ENCODE measurements at places on chromosomes 7 and 10. TPM values are rescaled to one million over a fixed set of nuclear protein-coding genes. Genes with fewer than 3 reads are reported as not detected.

- H3K36me3 ChIP-seq = no peaks in the 10 kb centered on the region
- H3K27ac ChIP-seq = no peak overlapping the region
- no peaks in the 10 kb centered on the region for H3K4me1 ChIP-seq
- no peak for DNase-seq
Observed at GRCh38 chr10:7563368-7563767, 103.4 kb downstream of the ITIH5 start.

- H3K4me3 ChIP-seq = no peak overlapping the region
- no peaks in the 10 kb centered on the region for H3K27me3 ChIP-seq
- no peaks in the 10 kb centered on the region for H3K4me1 ChIP-seq
- no peak for DNase-seq
- H3K36me3 ChIP-seq = no peaks in the 10 kb centered on the region
- no peak overlapping the region for H3K27ac ChIP-seq
Observed at GRCh38 chr7:129089521-129090212, 34.8 kb upstream of the TNPO3 start.

DNA sequence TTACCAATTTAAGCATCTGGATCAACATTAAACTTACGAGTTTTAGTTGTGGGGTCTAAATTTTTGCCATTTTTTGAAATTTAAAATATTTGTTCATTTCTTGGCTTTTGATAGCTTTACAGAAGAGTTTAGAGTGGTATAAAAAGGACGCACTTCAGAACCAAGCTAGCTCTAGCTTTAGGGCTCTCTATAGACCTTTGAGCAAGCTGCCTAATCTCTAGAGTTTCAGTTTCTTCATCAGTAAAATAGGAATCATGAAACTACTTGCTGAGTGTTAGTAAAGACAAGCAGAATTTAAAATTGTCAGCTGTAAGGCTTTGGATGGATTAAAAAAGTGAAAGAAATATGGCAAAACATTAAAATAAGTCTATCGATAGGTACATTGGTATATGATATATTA is 266.5 kb downstream of the IPMK start:
- no peaks in the 10 kb centered on the region for H3K4me1 ChIP-seq
- DNase-seq = no peak
- no peak overlapping the region for H3K27ac ChIP-seq
- H3K36me3 ChIP-seq = no peaks in the 10 kb centered on the region
- no peak overlapping the region for H3K4me3 ChIP-seq

DNA sequence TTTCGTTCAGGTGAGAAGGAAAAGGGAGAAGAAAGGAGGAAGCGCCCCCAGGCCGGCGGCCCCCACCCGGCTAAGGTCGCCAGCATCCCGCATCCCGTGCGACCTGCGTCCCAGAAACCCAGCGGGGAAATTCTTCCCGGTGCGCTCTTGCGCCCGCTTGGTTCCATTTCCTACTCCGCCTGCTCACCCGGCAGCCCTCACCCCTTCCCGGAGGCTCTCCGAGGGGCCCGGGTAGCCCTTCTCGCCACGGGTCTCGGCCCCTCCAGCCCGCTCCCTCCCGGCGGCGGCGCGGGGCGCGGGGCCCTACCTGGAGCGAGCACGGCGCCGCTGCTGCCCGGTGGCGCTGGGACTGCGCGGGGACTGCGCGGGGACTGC is at the start of gene PRKCQ:
PRKCQ (minus strand) TSS at position 373 of the 375 bp plus-strand sequence. CDS start 65,141 bp downstream, outside the sequence.
- H3K27ac ChIP-seq = peak within 1 kb of the TSS; percentile 86
- H3K27me3 ChIP-seq = no peaks in the 10 kb centered on the region
- H3K4me1 ChIP-seq = peaks cover 26% of the 10 kb centered on the region
- peak within 1 kb of the TSS; percentile 84 for H3K4me3 ChIP-seq
- H3K36me3 ChIP-seq = peaks cover 29% of the 10 kb centered on the region

GRCh38 chr7:135522509-135522908 is 12.6 kb upstream of the CNOT4 start:
- H3K27me3 ChIP-seq = no peaks in the 10 kb centered on the region
- no peak overlapping the region for H3K4me3 ChIP-seq
- H3K4me1 ChIP-seq = peaks cover 18% of the 10 kb centered on the region
- no peak for DNase-seq
- no peak overlapping the region for H3K27ac ChIP-seq
- H3K36me3 ChIP-seq = no peaks in the 10 kb centered on the region

DNA sequence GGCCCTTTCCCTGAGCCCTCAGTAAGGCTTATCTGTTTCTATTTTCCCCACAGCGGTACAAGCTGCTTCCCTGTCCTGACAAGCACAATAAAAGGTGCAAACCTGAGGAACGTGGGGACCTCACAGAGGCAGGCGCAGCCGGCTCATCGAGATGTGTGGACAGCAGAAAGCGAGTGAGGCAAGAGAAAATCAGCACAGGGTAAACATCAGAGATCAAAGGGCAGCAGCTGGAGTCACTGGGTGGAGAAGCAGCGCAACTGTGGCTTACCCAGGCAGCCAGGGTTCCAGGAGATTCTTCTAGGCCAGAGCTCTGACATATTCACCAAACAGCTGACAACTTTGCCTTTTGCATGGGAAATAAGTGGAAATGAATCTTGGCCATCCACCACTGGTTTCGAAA is 212.6 kb downstream of the WDR11 start:
- H3K4me3 ChIP-seq = no peak overlapping the region
- no peak for DNase-seq
- H3K4me1 ChIP-seq = no peaks in the 10 kb centered on the region
- H3K27me3 ChIP-seq = no peaks in the 10 kb centered on the region

- H3K36me3 ChIP-seq = no peaks in the 10 kb centered on the region
- no peaks in the 10 kb centered on the region for H3K4me1 ChIP-seq
- H3K27ac ChIP-seq = no peak overlapping the region
- DNase-seq = no peak
- no peak overlapping the region for H3K4me3 ChIP-seq
- H3K27me3 ChIP-seq = no peaks in the 10 kb centered on the region
Observed at GRCh38 chr10:17984056-17984455, 32.3 kb downstream of the SLC39A12 start.

- no peaks in the 10 kb centered on the region for H3K4me1 ChIP-seq
- no peak for DNase-seq
- H3K36me3 ChIP-seq = no peaks in the 10 kb centered on the region
- H3K4me3 ChIP-seq = no peak overlapping the region
- H3K27ac ChIP-seq = no peak overlapping the region
Observed at GRCh38 chr10:77308084-77308732, 329.4 kb downstream of the KCNMA1 start.

DENND2A gene
- total RNA-seq = not detected

DNA sequence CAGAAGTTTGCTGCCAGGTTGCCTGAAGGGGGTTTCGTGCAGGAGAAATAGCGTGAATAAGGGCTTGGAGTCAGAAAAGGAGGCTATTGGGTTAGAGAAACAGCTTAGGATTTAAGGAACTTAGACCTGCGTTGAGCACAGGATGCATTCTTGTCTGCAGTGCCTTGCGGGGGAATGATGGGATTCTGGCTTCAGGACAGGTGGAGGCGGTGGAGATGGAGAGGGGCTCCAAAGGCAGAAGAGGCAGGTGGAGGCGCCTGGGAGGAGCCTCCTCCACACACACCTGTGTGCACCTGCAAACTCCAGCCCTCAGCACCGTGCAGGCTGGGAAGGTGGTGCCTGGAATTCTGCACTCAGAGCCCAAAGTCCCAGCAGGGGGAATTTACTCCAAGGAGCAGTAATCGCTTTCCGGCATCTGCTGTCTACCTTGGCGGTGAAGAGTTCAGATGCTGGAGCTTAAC is 1.8 kb downstream of the CLIP2 start:
- no peaks in the 10 kb centered on the region for H3K36me3 ChIP-seq
- DNase-seq = no peak
- H3K4me3 ChIP-seq = no peak overlapping the region
- peaks cover 30% of the 10 kb centered on the region for H3K27me3 ChIP-seq
- H3K27ac ChIP-seq = no peak overlapping the region

- peaks cover 77% of the 10 kb centered on the region for H3K4me1 ChIP-seq
- H3K4me3 ChIP-seq = peak overlapping the region; percentile 54
- H3K27ac ChIP-seq = peak overlapping the region; percentile 59
- DNase-seq = peak; percentile 66
- peaks cover 6% of the 10 kb centered on the region for H3K27me3 ChIP-seq
- peaks cover 19% of the 10 kb centered on the region for H3K36me3 ChIP-seq
Observed at GRCh38 chr7:1532456-1533254, 2.2 kb downstream of the MAFK start.

GRCh38 chr7:88485821-88486220 is 179.1 kb upstream of the STEAP4 start:
- H3K4me1 ChIP-seq = no peaks in the 10 kb centered on the region
- no peaks in the 10 kb centered on the region for H3K36me3 ChIP-seq
- no peak for DNase-seq
- H3K27me3 ChIP-seq = no peaks in the 10 kb centered on the region

- DNase-seq = no peak
- H3K27me3 ChIP-seq = no peaks in the 10 kb centered on the region
- H3K4me1 ChIP-seq = no peaks in the 10 kb centered on the region
- no peak overlapping the region for H3K27ac ChIP-seq
- H3K36me3 ChIP-seq = no peaks in the 10 kb centered on the region
- no peak overlapping the region for H3K4me3 ChIP-seq
Observed at GRCh38 chr10:23608926-23609325, 170.1 kb downstream of the OTUD1 start.

DNA sequence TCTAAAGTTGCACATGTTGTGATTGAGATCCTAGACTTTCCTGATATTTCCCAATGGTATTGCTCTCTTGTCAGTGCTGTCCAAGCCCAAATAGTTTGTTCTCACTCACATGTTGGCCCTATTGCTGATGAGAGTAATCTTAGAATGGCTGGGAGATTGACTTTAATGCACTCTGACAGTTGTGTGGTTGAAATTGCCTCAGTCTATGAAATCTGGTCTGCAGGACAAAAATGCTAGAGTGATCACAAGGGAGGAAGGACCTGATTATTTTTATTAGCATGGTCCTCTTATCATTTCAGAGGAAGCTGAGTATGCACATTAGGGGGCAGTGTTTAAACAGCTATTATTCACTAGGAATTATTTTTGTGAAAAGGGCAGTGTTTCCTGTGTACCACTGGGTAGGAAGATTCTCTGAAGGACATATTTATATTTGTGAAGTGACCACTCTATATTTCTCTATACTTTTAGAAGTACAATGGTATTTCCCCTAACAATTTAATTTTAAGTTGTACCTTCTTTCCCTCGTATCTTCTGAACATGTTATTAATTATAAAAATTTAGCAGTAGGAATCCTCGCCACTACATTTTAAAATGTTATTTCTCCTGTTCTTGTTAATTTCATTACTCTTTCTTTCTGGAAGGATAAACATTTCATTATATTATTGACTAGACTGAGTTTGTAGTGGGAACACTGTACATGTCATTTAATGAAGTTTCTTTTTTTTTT is 64.4 kb downstream of the SUGCT start:
- H3K36me3 ChIP-seq = no peaks in the 10 kb centered on the region
- no peaks in the 10 kb centered on the region for H3K4me1 ChIP-seq
- no peak for DNase-seq
- H3K27me3 ChIP-seq = no peaks in the 10 kb centered on the region

MBLAC1 gene
- total RNA-seq = 3.1 TPM

- no peak for DNase-seq
- H3K27me3 ChIP-seq = no peaks in the 10 kb centered on the region
- H3K36me3 ChIP-seq = peaks cover 56% of the 10 kb centered on the region
Observed at GRCh38 chr7:139046143-139046542, 10.3 kb upstream of the ZC3HAV1L start.

- no peak overlapping the region for H3K4me3 ChIP-seq
- no peaks in the 10 kb centered on the region for H3K36me3 ChIP-seq
- DNase-seq = no peak
Observed at GRCh38 chr10:124562425-124563060, 100.9 kb downstream of the LHPP start.

- H3K27me3 ChIP-seq = peaks cover 40% of the 10 kb centered on the region
- no peaks in the 10 kb centered on the region for H3K4me1 ChIP-seq
- H3K4me3 ChIP-seq = no peak overlapping the region
- H3K27ac ChIP-seq = no peak overlapping the region
- no peak for DNase-seq
Observed at GRCh38 chr10:103855852-103856796, 748 bp upstream of the SH3PXD2A start.

DNA sequence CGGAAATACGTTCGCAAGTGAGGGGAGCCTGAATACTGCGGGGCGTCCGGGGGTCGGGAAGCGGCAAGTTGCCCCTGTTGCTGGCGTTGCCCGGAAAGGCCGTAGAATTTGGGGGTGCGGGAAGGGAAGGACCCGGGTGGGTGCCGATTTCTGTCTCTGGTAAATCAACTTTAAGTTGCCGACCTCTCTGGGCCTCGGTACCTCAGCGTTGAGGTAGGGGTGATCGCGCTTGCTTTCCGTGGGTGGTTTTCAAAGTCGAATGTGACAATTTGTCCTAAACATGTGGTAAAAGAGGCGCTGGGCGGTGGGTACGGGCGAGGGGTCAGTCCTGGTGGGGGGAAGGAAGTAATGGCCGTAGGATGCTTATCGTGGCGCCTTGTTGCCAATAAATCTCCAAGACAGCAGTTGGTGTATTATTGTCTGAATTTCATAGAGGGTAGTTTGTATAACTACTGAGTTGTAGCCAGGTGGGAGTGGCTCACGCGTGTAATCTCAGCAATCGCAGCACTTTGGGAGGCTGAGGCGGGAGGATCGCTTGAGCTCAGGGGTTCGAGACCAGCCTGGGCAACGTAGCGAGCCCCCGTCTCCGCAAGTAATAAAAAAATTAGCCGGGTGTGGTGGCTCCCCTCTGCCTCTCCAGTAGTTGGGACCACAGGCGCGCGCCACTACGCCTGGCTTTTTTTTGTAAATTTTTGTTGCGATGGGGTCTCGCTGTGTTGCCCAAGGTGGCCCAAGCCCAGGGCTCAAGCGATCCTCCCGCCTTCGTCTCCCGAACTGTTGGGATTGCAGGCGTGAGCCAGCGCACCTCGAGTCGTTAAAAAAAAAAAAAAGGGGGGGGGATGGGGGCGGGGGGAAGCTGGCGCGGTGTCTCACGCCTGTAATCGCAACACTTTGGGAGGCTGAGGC is 644 bp downstream of the BUD23 start:
- H3K4me1 ChIP-seq = peaks cover 40% of the 10 kb centered on the region
- peaks cover 62% of the 10 kb centered on the region for H3K36me3 ChIP-seq
- H3K27me3 ChIP-seq = no peaks in the 10 kb centered on the region
- peak overlapping the region; percentile 99 for H3K4me3 ChIP-seq

DNA sequence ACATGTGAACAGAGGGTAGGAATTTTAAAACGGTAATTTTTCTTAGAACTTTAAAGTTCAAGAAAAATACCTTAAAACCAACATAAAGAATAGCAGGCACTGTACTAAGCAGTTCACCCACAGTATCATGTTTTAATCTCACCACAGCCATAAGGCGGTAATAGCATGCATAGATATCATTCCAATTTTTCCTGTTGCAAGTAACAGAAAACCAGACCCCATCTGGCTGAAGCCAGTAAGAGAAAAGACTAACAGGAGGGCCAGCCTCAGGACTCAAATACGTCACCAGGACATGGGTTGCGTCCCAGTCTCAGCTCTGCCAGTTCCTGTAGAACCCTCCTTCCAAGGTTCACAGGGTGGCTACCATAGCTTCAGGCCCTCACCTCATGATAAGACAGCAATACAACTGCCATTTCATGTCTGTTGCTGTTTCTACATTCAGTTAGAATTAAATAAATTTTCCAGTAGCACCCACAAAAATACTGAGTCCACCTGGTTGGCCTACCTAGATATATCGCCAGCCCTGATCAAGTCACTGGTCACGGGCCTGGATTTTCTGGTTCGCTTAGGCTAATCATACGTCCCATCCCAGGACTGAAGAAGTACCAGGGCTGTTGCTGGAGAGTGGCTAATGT is 2.0 kb upstream of the RNF32 start:
- peaks cover 5% of the 10 kb centered on the region for H3K4me1 ChIP-seq
- peak overlapping the region; percentile 92 for H3K27ac ChIP-seq
- H3K4me3 ChIP-seq = peak overlapping the region; percentile 71
- peak; percentile 80 for DNase-seq
- H3K36me3 ChIP-seq = peaks cover 3% of the 10 kb centered on the region

GARIN1A gene
- total RNA-seq = not detected

GRCh38 chr10:93006435-93007039 is 54.1 kb upstream of the CYP26C1 start:
- peak; percentile 44 for DNase-seq
- H3K27ac ChIP-seq = no peak overlapping the region
- H3K4me1 ChIP-seq = no peaks in the 10 kb centered on the region

All from K562 (cell line).